ENCODE measurements at places on chromosomes 7 and 10.

DNA sequence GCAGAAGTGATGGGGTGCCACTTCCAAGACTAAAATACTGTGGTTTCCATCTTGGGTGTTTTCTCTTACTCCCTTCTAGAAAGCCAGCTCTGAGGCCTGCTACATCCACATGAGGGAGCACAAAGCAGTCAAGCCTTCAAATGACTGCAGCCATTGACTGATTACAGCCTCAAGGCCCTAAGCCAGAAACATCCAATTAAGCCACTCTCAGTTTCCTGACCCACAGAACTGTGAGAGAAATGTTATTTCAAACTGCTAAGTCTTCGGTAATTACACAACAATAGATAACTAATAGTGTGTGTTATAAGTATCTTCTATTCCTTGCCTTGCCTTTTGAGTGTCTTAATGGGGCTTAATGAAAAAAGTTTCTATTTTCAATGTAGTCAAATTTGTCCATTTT lies 24.8 kb downstream of the BRAF start:
- DNase-seq: no peak

GRCh38 chr7:31962246-31962645 lies 108.0 kb downstream of the PDE1C start:
- no peak for DNase-seq

- DNase-seq: peak; percentile 6
These were observed 473 bp downstream of the PPP1R9A start for GRCh38 chr7:94907811-94908322.

- no peak for DNase-seq
These were observed 140.5 kb downstream of the LHPP start for GRCh38 chr10:124602121-124602561.

DNA sequence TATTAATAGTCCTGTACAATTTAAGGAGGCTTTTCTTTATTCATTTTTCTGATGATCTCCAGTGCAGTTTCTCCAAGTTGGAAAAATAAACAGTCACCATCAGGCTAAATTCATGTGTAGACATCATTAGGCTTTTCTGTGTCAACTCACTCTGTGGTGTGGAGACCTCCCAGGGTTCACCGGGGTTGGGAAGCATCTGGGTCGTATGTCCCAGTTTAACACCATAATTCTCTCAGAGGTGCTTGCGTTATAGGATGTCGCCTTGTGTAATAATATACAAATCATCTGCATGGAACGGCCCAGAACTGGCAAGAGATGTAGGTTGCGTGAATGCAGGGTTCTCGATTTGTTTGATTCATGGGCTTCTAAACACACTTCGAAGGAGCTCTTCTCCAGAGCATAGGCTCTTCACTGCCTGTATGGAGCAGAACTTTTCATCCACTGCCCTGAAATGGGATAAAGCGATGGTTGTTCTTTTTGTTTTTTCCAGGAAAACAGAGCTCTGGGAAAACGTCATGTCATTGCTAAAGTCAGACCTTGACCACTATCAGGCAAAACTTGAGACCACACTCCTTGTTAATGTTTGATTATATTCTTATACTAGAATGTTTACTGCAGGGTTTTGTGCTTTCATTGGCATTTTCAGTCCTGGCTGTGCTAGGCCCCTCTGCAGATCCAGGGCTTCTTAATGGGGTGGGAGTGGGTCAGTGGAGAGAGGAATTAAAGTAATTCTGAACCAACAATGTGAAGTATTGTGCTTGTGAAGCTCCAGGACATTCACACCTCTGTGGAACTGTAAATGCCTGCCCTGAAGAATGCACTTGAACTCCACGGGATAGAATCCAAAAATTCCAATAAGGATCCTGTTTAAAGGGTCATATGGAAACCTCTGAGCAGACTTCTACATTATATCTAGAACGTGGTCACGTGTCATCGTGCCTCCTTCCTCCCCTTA lies 172.8 kb downstream of the TRIL start:
- DNase-seq: no peak

- no peak for DNase-seq
These were observed 7.8 kb downstream of the COG5 start for GRCh38 chr7:107555893-107556292.

- DNase-seq: no peak
These were observed 89.1 kb downstream of the NEUROD6 start for GRCh38 chr7:31251441-31251840.

- no peak for DNase-seq
These were observed 45.1 kb upstream of the INHBA start for GRCh38 chr7:41747961-41748360.

DNA sequence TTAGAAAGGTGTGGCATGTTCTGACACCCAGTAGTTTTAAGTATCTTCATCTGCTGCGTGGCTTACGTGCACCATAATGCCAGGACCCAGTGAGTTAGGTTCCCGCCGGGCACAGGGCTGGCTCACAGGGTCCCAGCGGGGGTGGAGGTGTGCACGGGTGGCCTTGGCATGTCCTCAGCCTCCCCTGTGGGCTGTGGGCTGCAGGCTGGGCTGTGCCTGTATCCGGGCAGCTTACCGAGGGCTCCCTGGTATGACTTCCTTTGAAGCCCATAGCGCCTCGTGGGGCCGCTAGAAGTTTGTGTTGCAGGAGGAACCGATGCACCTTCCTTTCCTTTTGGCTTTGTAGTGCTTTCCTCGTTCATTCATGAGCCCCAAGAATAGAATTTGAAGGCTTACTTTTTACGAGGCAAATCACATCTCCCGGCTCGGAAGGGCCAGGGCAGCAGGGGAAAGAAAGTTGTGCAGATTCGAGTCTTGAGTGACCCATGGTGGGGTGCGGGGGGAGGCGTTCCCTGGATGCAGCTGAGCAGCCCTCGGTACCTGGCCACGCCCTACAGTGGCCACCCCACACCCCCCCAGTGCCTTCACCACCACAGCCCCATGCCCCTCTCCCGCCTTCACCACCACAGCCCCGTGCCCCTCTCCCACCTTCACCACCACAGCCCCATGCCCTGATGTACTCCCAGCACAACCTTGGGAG lies 113.2 kb downstream of the WDR37 start:
- DNase-seq: no peak

DNA sequence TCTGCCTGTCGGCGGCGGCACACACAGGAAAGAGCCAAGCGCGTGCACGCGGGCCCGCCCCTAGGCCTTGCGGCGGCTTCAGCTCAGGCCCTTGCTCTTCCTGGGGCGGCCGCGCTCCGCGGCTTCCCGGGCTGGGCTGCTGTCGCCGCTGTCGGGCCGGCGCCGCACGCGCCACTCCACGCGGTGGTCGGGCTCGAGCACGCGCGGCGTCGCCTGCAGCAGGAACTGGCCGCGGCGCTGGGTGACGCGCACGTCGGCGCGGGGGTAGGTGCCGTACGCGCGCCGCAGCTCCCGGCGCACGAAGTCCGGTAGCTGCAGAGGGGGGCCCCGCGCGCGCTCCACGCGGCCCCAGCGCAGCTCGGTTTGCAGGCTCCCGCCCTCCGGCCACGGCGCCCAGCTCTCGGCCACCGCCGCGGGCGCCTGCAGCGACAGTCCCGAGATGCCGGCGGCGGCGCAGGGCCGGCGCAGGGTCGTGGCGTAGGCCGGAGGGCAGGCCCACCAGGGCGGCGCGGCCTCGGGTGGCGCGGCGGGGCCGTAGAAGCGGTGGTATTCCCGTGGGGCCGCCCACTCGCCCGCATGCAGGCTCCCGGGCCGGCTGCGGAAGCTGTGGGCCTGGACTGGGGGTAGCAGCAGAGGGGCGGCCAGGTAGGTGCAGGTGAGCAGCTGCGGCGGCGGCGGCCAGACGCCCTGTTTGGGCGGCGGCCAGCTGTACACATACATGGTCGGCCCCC lies 804 bp downstream of the C10orf95 start:
- DNase-seq: peak; percentile 87

GRCh38 chr10:29575098-29575455 lies 59.7 kb downstream of the SVIL start:
- no peak for DNase-seq

GRCh38 chr10:3740157-3740871 lies 44.7 kb downstream of the KLF6 start:
- DNase-seq: no peak

DNA sequence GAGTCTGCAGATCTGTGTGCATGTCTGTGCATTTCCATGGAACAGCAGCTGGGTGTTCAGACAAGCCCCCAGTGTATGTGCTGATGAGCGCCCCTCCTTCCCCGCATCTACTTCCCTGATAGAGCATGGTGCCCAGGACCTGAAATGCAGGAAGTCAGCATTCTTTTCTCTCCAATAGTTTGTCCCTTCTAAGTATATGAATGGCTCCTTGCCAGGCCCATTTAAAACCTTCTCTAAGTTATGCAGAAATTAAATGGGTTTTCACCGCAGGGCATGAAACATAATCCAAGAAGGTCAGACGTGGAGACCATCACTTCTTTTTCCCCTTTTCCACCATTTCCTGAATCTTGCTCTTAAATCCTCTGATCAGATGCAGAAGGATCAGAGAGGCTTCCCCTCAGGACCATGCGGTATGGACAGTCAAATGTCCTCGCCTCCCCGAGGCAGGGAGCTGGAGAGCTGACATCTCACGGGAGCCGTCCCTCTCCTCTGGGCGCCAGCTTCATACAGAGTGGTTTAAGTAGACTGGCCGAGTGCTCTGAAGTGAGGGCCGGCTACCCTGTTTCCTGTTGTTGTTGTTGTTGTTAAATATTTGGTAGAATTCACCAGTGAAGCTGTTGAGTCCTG lies 155.3 kb downstream of the C10orf105 start:
- no peak for DNase-seq

DNA sequence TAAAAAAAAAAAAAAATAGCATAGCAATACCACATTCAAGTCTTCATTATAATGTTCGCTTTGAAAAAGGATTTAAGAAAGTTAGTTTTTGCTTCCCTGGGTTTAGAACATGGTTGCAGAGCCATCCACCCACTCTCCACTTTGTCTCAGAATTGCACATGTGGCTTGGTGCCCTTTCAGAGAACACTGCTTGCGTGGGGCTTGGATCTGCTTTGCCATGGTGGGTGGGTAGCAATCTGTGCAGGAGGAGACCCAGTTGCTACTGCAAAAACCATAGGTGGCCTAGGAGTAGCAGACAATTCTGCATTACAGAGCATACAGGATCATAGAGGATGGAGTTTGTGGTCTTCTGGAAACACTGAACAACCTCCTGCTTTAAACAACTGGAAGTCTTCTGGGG lies 421.4 kb upstream of the CELF2 start:
- no peak for DNase-seq

- peak; percentile 87 for DNase-seq
These were observed at the start of gene PPP3CB for GRCh38 chr10:73495884-73496674. Gene PPP3CB (minus strand): TSS chr10:73496024. CDS start chr10:73495889, 135 bp downstream.

DNA sequence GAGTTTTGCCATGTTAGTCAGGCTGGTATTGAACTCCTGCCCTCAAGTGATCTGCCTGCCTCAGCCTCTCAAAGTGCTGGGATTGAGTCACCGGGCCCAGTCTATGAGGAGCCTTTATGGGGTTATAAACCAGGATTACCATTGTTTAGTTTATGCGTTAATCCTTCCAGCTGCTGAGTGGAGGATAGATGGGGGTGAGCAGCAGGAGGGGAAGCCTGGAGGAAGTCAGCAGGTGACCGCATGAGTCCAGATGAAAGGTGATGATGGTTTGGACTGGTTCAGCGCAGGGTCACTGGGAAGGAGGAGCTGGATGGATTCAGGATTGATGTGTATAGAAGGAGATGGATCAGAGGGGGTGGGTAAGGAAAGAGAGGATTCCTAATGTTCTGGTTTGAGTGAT lies 197.1 kb downstream of the ADAM12 start:
- no peak for DNase-seq

DNA sequence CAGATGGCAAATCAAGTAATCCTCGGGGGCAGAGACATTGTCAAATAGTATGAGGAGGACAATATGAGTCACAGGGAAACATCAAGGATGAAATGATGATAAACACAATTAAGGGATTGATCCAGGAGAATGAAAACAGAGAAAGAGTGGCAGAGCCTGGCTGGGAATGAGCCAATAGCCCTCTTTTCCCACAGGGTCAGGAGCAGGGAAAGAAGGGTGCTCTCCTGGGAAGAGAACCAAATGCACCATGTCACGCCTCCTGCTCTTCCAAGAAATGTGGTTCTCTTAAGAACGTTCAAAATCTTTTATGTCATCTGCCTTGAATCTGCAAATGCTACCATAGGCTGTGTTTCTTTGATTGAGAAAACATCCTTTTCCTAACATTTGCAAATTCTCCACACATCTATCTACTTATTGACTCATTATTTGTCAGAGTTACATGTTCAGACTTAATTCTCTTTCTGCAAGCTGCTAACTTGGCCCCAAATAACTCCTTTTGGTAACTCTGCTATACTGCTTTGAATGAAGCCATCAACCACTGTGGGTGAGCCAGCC lies 50.6 kb downstream of the HIPK2 start:
- DNase-seq: no peak

- no peak for DNase-seq
These were observed 190.2 kb upstream of the HPS1 start for GRCh38 chr10:98636921-98637329.

DNA sequence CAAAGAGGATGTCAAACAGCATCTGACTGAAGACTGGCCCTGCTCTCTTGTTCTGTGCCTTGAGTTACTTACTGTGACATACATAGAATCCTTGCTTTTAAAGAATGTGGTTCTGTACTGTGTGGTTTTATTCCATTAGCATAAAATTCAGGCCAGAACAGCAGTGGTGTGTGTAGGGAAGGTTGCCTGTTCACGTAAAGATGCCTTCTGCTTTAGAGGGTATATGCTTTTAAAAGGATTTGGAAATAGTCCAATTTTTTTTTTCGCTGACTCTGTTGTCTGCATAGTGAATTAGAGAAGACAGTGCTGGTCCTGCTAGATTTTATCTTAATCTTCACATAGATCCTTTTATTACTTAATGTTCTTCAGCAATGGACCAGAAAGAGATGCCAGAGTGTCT lies 470.8 kb upstream of the SEMA3A start:
- no peak for DNase-seq

- DNase-seq: no peak
These were observed 19.7 kb downstream of the TMEM243 start for GRCh38 chr7:87199700-87200450.

DNA sequence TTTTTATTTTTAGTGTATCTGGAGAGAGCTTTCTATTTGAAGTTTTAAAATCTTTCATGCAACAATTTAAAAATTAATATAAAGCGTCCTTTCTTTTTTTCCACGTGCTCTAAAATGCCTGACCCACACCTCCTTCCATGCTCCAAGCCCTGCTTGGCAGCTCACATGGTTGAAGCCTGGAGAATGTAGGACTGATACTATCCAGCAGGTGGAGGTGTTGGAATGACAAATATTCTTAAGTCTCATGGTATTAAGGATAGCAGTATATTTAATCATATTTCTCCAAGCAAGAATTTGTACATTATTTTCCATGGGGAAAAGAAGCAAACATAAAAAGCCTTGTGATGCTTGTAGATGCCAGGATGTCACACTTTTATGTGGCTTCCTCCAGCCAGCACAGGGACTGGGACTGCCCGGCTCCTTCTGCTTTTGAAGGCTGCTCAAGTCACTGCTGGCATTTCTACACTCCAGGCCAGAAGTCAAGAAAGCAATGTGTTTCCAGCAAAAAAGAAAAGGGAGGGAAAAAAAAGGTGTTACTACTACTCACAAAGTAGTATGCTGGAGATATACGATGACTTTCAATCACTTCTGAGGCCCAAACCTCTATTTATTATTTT lies 49.7 kb downstream of the BZW2 start:
- peak; percentile 25 for DNase-seq

- DNase-seq: no peak
These were observed 20.0 kb downstream of the TCF7L2 start for GRCh38 chr10:112970021-112970420.

All from RPMI8226 (cell line).